CD4-positive, CD25-positive, alpha-beta regulatory T cell (primary cell): ENCODE measurements at places on chromosomes 3 and 15.
A peak's percentile ranks its signal among the peaks of the same experiment; 100 is the strongest.

GRCh38 chr15:47846128-47846868 is 129.0 kb downstream of the SEMA6D start:
- no peaks in the 10 kb centered on the region for H3K4me1 ChIP-seq
- no peak overlapping the region for H3K4me3 ChIP-seq
- H3K36me3 ChIP-seq, result no peaks in the 10 kb centered on the region
- H3K27ac ChIP-seq, result no peak overlapping the region
- DNase-seq, result no peak

GRCh38 chr3:59709702-59710553 is 660.1 kb upstream of the CFAP20DC start:
- H3K4me3 ChIP-seq, result peak overlapping the region; percentile 55
- peaks cover 12% of the 10 kb centered on the region for H3K4me1 ChIP-seq
- no peak overlapping the region for H3K27ac ChIP-seq
- H3K27me3 ChIP-seq, result no peaks in the 10 kb centered on the region

DNA sequence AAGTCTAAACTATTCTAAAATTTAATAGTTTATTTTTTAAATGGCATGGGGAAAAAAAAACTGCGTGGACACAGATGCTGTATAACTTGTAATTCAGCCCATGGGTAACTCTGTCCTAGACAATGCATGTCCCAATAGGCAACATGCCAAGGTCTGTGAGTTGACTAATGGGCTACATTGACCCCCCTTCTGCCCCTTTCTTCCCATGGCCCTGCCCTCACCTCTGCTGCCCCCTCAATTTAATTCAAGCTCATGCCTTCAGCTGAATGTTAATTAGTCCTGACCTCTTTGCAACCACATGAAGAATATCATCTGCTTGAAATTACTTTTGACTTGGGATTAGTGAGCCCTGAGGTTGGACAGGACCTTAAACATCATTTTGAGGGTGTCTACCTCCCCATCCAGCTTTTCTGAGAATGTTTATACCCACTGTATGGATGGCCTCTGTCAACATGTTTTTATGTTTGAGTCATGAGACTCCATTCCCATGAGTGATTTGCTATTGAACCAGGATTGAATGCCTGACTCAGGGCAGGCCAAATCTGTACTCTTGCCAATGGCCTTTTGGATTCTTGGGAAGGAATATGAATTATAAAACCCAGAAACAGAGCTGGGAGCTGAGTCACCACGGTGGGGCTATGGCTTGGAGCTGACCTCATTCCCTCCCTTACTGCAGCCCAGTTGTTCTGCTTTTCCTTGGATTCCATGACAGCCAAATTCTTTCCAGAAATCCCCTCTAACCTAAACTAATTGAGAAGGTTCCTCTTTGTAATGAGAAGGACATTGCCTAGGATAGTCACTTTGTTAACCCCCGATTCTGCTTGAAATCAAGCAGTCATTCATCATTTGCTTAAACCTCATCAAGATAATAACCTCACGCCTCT is 33.5 kb upstream of the PDE8A start:
- peaks cover 5% of the 10 kb centered on the region for H3K27me3 ChIP-seq
- no peak overlapping the region for H3K27ac ChIP-seq
- no peaks in the 10 kb centered on the region for H3K4me1 ChIP-seq
- no peak overlapping the region for H3K4me3 ChIP-seq

- no peaks in the 10 kb centered on the region for H3K36me3 ChIP-seq
- H3K27me3 ChIP-seq, result no peaks in the 10 kb centered on the region
- no peak for DNase-seq
- H3K4me1 ChIP-seq, result peaks cover 3% of the 10 kb centered on the region
- no peak overlapping the region for H3K4me3 ChIP-seq
- no peak overlapping the region for H3K27ac ChIP-seq
Measured at GRCh38 chr3:71568207-71568606, 15.3 kb downstream of the FOXP1 start.

GRCh38 chr3:68893600-68894239 is 38.6 kb downstream of the TAFA4 start:
- H3K27ac ChIP-seq, result no peak overlapping the region
- H3K4me3 ChIP-seq, result no peak overlapping the region
- peaks cover 5% of the 10 kb centered on the region for H3K27me3 ChIP-seq

- no peak for DNase-seq
- H3K4me3 ChIP-seq, result no peak overlapping the region
- H3K4me1 ChIP-seq, result no peaks in the 10 kb centered on the region
- no peaks in the 10 kb centered on the region for H3K36me3 ChIP-seq
- H3K27ac ChIP-seq, result no peak overlapping the region
- no peaks in the 10 kb centered on the region for H3K27me3 ChIP-seq
Measured at GRCh38 chr3:142278451-142278850, 53.1 kb upstream of the GK5 start.

GRCh38 chr3:110478377-110479054 is 593.1 kb upstream of the NECTIN3 start:
- no peak for DNase-seq
- H3K4me3 ChIP-seq, result no peak overlapping the region
- no peaks in the 10 kb centered on the region for H3K27me3 ChIP-seq
- no peaks in the 10 kb centered on the region for H3K36me3 ChIP-seq

DNA sequence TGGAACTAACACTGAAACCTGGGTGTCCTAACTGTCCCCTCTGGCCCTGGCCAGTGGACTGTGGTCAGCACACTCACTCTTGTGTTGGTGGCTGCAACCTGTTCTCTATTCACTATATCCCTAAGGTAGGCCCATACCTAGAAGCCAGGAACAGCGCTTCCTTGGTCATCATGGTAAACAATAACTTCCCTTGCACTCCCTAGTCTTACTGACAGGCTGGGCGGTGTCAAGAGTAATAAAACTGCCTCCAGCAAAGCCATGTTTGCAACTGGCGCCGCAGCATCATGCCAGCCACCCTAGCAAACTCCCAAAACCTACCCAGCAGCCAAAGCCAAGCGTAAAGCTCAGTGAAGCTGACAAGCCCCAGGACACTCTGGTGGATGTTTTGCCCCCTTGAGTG is 63.1 kb upstream of the TSEN2 start:
- no peak overlapping the region for H3K4me3 ChIP-seq
- no peak for DNase-seq
- no peaks in the 10 kb centered on the region for H3K36me3 ChIP-seq
- H3K27me3 ChIP-seq, result no peaks in the 10 kb centered on the region

DNA sequence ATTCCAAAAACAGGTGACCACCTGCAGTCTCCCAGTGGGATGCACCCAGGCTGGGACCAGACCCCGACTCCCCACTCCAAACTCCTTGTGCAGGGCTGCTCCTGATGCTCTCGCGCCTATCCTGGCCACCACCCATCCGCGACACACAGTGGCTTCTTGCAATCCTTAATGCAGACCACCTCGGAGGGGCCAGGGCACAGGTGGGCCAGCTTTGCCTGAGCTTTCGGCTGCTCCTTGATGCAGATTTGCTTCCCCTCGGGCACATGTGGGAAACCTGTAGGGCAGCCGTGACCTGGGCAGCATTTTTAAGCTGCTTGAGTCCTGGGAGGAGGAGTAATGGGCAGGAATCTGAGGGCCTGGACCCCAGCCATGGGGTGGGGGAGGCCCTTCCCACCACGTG is 18.9 kb downstream of the SLC6A11 start:
- H3K27ac ChIP-seq, result no peak overlapping the region
- no peak overlapping the region for H3K4me3 ChIP-seq
- DNase-seq, result no peak
- peaks cover 4% of the 10 kb centered on the region for H3K27me3 ChIP-seq

DNA sequence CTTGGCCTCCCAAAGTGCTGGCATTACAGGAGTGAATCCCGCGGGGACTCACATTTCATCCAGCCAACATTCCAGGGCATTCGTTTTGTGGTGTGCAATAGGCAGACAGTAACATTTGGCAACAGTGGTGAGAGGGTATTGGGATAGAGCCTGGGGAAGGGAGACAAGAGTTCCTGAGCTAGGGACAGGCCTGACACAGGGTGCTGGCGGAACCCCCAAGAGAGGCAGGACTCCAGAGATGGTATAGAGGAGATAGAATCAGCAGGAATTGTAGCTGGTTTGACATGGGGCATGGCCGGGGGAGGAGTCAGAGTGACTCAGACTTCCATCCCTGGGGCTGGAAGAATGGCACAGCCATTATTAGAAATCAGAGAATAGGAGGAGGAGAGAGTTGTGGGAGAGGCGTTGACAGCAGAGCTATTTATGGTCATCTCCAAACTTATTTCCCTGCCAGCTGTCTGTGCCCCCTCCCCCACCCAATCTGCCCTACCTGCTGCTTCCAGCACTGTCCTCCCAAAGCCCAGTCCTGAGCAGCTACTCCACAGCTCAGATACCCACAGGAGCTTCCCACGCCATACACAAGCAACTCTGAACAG is 4.4 kb upstream of the IDH2 start:
- no peak overlapping the region for H3K4me3 ChIP-seq
- DNase-seq, result no peak
- H3K27ac ChIP-seq, result no peak overlapping the region

- H3K4me3 ChIP-seq, result no peak overlapping the region
- peaks cover 2% of the 10 kb centered on the region for H3K36me3 ChIP-seq
- no peaks in the 10 kb centered on the region for H3K27me3 ChIP-seq
- H3K4me1 ChIP-seq, result peaks cover 4% of the 10 kb centered on the region
- no peak overlapping the region for H3K27ac ChIP-seq
Measured at GRCh38 chr15:57158589-57158988, 217.7 kb upstream of the CGNL1 start.

GRCh38 chr3:191680989-191681597 is 220.1 kb downstream of the PYDC2 start:
- H3K4me1 ChIP-seq, result no peaks in the 10 kb centered on the region
- H3K36me3 ChIP-seq, result no peaks in the 10 kb centered on the region
- H3K27ac ChIP-seq, result no peak overlapping the region
- H3K4me3 ChIP-seq, result no peak overlapping the region

DNA sequence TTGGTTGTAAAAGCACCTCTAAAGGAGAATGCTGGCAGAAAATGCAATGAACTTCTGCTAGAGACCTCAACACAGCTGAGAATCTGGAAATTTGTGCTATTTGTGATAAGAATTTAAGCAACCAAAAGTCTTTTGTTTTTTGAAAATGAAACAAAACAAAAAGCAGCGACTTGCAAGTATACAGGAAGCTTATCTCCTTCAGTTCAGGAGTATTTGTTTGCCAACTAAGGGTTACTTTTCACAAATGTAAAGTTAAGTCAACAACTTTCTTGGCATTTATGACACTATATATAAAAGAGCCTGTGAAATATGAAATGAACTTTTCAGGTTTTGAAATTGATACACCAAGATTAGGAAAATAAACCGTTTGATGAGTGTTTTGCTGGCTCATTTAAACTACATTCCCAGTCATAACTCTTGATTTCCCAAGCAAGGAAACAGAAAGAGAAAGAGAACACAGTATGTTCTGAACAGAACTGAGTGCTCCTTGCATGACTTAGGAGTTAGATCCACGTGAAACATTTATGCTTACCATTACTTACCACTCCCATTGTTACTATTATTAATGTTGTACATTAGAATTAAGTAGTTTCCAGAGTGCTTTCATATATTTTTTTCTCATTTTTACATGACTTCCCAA is 92.3 kb upstream of the COL8A1 start:
- H3K27ac ChIP-seq, result no peak overlapping the region
- H3K27me3 ChIP-seq, result no peaks in the 10 kb centered on the region
- H3K36me3 ChIP-seq, result no peaks in the 10 kb centered on the region
- no peak for DNase-seq
- H3K4me1 ChIP-seq, result no peaks in the 10 kb centered on the region

- no peaks in the 10 kb centered on the region for H3K36me3 ChIP-seq
- no peaks in the 10 kb centered on the region for H3K27me3 ChIP-seq
- H3K4me3 ChIP-seq, result no peak overlapping the region
- H3K27ac ChIP-seq, result no peak overlapping the region
Measured at GRCh38 chr3:162845918-162846317, 1349.3 kb downstream of the OTOL1 start.

- peak within 1 kb of the TSS; percentile 98 for H3K4me3 ChIP-seq
- H3K36me3 ChIP-seq, result peaks cover 21% of the 10 kb centered on the region
- H3K27me3 ChIP-seq, result peaks cover 6% of the 10 kb centered on the region
- peaks cover 3% of the 10 kb centered on the region for H3K4me1 ChIP-seq
- H3K27ac ChIP-seq, result peak within 1 kb of the TSS; percentile 87
- peak; percentile 93 for DNase-seq
Measured at GRCh38 chr3:101561630-101562328, at the start of gene TRMT10C. Gene TRMT10C (plus strand): TSS chr3:101561868. CDS start chr3:101564782, 2,914 bp downstream.

DNA sequence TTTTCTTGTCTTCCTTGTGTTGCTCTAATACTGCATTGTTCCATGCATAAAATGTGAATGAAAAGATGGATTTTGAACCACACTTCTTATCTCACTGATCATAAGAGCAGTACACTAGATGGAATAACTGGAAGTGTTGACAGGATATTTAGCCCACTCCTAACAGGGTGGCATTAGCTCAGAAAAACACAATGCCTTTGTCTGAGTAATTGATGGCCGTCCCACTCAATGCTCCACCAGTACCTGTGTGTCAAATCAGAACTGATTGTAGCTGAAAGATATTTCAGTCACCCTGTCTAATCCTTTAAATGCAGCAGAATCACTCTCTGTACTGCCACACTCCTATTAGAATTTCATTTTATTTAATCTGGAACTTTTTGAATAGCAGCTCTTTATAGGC is 526.5 kb downstream of the UNC13C start:
- no peak for DNase-seq
- no peaks in the 10 kb centered on the region for H3K4me1 ChIP-seq
- no peaks in the 10 kb centered on the region for H3K27me3 ChIP-seq
- H3K4me3 ChIP-seq, result no peak overlapping the region
- no peak overlapping the region for H3K27ac ChIP-seq

GRCh38 chr15:74400915-74401757 is 32.6 kb downstream of the SEMA7A start:
- H3K4me1 ChIP-seq, result peaks cover 47% of the 10 kb centered on the region
- H3K4me3 ChIP-seq, result no peak overlapping the region
- DNase-seq, result no peak
- no peaks in the 10 kb centered on the region for H3K36me3 ChIP-seq
- no peaks in the 10 kb centered on the region for H3K27me3 ChIP-seq
- no peak overlapping the region for H3K27ac ChIP-seq

DNA sequence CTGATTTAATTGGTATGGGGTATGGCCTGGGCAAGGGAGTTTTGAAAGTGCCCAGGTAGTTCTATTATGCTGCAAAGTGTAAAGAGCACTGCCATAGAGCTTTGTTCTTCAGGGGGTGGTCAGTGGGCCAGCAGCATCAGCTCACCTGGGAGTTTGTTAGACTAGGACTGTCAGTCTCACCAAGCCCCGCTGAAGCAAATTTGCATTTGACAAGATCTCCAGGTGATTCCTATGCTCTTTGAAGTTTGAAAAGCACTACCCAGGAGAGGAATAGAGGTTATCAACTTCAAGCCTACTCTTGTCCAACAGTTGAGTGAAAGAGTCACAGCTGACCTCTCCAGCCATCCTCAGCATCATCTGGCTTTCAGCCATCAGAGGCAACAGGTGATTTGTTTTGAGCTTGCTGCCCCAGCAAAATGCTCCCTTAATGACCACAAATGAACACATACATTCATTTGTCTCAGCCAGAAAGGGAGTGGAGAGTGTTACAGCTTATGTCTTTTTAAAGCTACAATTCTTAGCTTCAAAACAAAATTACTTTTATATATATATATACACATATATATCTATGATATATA is 8.0 kb downstream of the ZSCAN2 start:
- no peak for DNase-seq
- H3K4me3 ChIP-seq, result no peak overlapping the region
- no peak overlapping the region for H3K27ac ChIP-seq
- peaks cover 19% of the 10 kb centered on the region for H3K4me1 ChIP-seq

DNA sequence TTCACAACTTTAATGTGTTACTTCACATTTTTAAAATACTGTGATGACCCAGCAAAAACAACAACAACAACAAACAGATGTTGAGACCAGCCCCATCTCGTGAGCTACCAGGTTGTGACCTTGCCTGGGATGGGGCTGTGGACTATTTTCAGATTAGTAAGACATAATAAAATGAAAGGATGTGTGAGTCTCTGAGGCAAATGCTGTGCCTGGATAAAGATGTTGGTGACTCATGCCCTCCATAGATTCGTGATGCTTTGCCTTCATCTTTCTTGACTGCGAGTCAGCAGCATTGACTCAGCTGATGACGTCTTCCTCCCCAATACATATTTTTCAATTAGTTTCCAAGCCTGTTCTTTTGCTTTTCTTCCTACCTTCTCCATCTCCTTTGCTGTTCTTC is 453.0 kb upstream of the CFAP20DC start:
- no peak for DNase-seq
- H3K27me3 ChIP-seq, result no peaks in the 10 kb centered on the region
- no peaks in the 10 kb centered on the region for H3K36me3 ChIP-seq
